AG09319 (cell line): ENCODE measurements at places on chromosomes 5 and 9.

DNA sequence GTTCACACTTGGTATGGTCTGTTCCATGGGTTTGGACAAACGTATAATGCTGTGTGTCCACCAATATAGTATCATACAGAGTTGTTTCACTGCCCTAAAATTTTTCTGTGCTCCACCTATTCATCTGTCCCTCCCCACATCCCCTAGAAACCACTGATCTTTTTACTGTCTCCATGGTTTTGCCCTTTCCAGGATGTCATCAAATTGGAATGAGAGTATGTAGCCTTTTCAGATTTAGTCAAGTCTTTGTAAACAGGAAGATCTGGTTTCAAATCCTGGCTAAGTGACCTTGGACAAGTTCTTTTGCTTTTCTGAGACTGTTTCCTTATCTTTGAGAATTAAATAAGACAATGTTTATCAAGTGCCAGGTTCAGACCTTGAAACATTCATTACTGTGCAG, 13.2 kb upstream of the LVRN start:
- no peak for DNase-seq

DNA sequence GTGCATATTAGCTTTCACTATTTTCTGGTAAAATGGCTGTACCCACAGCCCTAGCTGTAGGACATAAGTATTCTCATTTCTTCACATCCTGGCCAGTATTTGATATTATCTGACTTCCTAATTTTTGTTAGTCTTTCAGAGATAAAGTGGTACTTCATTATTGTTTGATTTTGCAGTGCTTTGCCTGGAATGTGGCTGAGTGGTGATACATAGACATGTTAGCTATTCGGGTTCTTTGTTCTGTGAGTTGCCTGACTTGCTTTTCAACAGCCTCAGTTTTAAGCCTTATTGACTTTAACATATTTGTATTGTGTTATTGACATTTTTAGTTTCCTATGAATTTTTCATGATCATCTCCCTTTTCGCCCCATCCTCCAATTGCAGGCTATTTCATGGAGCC, 161.1 kb downstream of the GABBR2 start:
- DNase-seq, result no peak

GRCh38 chr9:99365233-99365980, 143.3 kb downstream of the SEC61B start:
- DNase-seq, result no peak

DNA sequence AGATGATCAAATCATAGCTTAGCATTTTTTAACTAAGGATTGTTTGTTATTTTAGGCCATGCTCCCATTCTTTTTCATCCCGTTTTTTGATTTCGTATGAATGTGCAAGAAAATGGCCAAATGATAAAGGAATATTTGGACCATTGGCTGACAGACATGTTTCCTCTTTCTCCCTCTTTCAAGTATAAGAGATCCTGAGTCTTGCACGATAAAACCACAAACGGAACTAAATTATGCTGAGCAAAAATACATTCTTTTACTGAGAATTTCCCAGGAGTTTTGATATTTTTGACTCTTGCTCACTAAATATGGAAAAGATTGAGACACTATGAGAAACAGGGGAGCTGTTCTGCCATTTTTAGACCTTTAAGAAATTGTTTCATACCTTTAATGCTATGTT, 90.4 kb upstream of the KLF9 start:
- DNase-seq, result no peak

DNA sequence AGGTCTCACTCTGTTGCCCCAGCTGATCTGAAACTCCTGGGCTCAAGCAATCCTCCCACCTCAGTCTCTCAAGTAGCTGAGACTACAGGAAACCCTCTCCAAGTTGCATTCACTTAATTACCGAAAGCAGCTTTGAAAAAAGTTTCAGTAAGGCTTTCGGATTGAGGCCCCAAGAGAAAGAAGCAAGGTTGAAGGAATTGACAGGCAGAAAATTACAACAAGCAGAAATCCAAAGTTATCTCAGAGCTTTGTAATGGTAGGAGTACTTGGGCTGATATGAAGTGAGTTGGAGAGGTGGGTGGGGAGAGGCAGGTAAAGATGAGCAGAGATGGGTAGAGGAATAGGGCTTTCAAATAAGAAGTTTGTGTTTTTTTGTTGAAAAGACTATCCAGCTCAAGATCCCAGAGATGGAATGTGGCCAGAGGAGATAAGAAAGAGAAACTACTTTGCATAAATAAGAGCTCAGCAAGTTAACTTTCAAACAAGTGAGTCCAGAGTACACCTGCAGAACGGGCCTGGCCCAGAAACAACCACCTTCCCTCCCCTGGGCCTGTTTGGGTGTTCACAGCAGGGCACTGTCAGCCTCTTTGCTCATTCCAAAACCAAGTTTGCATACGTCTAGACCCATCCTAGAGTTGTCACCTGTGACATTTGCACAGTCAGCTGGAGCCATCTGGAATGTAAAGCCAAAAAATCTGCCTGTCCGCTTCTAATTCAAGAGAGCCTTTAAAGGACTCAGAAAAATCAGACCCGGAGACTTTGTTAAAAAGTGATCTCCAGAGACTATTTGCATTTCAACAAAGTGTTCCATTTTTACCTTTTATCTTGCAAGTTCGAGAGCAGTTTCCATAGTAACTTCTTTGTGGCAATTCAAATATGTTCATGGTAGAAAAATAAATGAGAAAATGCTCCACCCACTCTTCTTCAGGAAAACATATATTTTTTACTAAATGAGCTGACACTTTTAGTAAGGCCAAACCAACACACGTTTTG, 2.2 kb upstream of the CLINT1 start:
- DNase-seq, result no peak

DNA sequence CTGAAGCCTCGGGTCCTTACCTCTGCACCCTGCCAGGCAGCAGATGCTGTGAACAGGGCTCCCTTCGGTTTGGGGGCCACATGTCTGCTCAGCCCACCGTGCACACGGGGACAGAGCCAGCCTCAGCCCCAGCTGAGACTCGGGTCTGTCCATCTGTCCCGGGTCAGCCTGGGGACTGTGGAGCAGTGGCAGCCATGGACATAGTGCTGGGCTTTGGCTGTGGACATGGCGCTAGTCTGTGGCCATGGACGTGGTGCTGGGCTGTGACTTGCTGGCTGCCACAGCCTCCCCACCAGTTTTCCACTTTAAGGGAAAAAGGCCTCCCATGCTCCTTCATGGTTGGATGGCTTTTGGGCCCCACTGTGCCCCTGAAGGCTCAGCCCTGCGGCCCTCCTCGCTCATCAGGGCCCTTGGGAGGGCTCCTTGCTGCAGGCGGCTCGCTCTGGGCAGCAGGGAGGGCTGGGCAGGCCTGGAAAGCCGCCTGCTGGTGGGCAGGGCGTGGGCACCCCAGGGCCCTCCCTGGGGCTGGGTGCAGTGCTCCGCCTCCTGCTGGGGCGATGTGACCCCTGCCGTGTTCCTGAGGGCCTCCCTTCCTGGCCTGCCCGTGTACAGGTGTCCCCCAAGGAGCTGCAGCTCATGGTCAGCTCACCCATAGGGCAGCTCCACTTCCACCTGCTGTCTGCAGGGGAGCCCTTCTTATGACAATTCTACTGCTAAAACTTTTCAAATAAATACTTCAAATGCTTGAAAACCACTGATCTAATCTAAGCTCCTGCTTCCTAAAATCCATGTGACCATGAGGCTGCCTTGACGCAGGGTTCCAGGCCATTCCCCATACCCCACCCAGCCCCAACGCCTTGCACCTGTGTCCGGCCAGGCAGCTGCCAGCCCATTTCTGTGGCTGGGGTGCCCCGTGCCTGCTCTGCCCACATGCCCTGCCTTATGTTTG, 112.1 kb upstream of the LMX1B start:
- DNase-seq, result no peak

DNA sequence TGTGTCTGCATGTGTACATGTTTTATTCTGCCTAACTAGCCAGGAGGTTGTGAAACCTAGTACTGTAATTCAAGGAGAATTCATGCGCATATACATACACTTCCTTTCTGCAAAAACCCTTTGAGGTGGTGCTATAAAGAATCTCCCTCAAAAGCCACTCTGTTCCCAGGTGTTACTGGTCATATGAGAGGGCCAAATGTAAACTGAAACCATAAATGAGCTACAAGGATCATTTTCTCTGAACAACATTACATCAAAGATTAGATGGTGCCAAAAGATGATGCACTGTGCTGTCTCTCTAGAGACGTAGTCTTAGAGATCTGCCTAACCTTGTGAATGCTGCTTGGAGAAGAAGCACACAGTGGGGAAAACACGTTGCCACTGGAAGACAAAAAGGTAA, 15.7 kb downstream of the NREP start:
- no peak for DNase-seq

GRCh38 chr9:93207326-93207814, 23.4 kb downstream of the WNK2 start:
- DNase-seq, result peak; percentile 19

DNA sequence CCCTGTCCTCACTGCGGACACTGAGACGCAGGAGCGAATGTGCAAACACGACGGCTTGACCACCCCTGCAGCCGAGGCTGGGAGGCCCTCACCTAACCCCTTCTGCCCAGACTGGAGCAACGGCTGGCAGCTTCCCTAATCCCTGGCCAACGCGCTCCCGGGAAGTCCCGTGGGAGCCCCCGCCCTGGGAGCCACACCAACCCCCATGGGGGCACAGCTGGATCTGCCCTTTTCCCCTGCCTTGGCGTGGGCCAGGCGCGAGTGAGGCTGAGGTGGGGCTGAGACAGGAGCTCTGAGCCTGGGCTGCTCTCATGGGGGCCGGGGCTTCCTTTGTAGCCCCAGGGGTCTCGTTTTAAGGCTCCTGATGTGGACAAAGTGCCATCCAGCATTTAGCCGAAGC, 4.6 kb upstream of the DNLZ start:
- DNase-seq, result no peak

DNA sequence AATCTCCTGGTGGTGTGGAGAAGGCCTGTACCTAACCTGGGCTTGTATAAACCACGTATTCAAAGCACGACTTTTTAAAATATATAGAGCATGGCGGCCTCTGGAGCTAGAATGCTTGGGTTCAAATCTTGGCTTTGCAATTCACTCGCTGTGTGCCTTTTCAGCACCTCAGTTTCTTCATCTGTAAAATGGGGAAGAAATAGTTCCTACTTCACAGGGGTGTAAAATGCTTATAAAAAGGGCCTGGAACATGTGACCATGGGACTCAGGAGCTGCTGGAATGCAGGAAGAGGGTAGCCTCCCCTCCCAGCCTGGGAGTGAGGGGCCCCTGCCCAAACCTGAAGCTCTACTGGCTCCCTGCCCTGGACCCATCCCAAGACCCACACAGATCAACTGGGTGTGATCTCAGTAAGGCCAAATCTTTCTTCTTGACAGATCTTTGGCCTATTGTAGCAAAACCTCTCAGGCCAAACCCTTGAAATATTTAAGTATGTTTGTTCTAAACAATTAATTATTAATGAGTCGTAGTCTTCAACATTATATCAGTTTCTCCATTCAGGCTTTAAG, 269.0 kb downstream of the ZSWIM6 start:
- no peak for DNase-seq

- no peak for DNase-seq
Measured at GRCh38 chr9:76025286-76025685, 134.8 kb downstream of the PCSK5 start.

DNA sequence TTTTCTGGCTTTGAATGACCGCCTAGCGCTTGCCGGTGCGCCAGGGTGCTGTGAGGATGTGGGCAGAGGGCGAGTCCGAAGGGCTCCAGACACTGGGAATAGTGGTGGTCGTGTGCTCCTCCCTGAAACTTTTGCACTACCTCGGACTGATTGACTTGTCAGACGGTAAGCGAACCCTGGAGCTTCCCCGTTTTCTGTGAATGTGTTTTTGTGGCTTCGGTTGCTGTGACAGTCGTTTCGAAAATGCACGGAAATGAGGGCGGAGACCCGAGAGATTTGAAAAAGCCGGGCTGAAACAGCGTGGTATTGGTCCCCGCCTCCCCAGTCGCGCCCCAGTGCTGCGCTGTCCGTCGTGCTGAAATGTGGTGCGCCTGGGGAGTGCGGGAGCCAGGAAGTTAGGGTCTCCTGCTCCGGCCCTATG, 102.5 kb upstream of the GABRP start:
- DNase-seq, result no peak
